SJSA1 (cell line): ENCODE measurements at places on chromosomes 1 and 21.
A peak's percentile ranks its signal among the peaks of the same experiment; 100 is the strongest.

DNA sequence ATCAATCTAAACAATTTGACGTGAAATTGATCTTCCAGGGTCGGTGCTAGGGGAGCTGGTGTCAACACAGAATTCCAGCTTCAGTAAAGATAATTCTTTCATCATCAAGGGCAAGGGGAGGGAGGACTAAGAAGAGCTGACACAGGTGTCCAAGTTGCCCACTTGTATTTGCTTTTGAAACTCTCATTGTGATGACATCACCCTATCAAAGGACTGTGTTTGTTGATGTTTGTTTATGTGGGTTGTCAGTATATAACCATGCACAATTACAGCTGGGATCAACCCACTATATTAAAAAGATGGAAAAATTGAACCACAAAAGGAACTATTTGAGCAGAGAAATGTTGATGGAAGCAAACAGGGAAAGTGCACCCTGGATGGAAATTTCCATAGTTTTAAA lies 48.8 kb downstream of the ZC3H11B start:
- DNase-seq = no peak

GRCh38 chr1:17676387-17677060 lies 78.6 kb upstream of the ACTL8 start:
- no peak for DNase-seq

GRCh38 chr1:201192261-201192788 lies 1.7 kb downstream of the IGFN1 start:
- no peak for DNase-seq

- DNase-seq = no peak
Measured at GRCh38 chr1:172566196-172566997, 33.4 kb downstream of the SUCO start.

DNA sequence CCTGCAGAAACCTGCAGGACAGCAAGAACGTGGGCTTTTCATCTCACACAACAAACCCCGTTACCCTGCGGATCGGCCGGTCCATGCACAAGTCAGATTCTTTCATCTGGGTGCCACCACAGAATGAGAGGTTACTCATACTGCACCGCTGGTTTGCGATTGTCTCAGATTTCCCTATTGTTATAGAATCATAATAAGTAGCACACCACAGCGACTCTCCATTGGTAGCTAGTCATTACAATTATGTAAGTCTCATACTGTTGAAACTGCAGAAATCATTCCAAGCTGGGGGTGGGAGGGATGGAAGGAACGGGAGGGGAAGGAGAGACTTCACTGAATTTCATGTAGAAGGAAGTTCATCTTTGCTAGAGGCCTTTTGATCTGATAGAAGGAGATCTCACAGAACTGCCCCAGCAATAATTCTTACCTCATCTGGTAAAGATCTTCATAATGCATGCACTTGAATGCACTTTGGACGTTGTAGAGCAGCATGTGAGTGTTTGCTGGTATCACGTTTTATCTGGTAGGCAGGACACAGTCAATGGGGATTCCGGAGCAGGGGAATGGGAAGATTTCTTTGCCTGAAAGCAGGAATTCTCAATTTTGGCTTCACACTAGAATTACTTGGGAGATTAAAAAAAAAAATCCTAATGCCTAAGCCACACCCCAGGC lies 221.1 kb downstream of the KIF26B start:
- DNase-seq = peak; percentile 68

GRCh38 chr1:201774224-201774982 lies 54.6 kb upstream of the IPO9 start:
- peak; percentile 60 for DNase-seq

- DNase-seq = no peak
Measured at GRCh38 chr1:54379555-54380289, 26.5 kb downstream of the SSBP3 start.

- DNase-seq = no peak
Measured at GRCh38 chr21:41894511-41894910, 15.4 kb upstream of the PRDM15 start.
